NCI-H1092 treated with DMSO at 0.1 percent for 48 hours (cell line): ENCODE measurements at places on chromosomes 6 and 20.

DNA sequence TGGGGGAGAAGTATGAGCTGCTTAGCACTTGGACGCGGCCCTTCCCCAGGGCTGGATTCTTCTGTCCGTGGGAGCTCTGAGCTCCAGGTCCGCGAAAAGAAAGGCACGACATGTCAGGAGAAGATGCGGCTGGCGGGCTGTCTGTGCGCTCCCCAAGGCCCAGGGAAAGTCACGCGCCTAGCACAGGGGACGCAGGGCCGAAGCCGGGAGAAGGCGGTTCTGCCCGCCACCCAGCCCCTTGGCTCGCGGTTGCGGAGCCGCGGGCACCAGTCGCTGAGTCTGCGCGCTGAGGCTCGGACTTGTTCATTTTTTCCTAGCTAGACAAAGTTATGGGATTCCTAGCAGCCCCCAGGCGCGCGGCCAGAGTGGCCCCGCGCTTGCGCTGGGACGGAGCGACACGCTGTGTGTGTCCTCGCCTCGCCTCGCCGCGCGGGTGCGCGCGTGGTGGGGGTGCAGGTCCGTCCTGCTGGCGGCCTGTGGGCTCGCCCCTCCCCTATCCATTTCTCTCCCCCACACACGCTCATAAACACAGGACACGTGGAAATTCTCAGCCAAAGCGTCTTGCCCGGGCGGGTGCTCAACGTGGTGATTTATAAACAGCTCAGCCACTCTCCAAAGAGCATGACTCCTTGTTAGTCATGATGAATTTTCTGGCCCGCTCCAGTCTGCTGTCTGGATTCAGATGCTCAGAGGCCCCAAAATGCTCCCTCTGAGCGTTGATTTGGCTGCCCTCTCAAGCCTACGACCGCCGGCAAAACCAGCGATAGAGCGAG, 1.9 kb upstream of the POU3F2 start:
- peak; percentile 47 for DNase-seq

- DNase-seq = no peak
These were observed 463.5 kb downstream of the QKI start for GRCh38 chr6:163877877-163878639.

- DNase-seq = no peak
These were observed 195.4 kb downstream of the KHDRBS2 start for GRCh38 chr6:62090442-62091229.

DNA sequence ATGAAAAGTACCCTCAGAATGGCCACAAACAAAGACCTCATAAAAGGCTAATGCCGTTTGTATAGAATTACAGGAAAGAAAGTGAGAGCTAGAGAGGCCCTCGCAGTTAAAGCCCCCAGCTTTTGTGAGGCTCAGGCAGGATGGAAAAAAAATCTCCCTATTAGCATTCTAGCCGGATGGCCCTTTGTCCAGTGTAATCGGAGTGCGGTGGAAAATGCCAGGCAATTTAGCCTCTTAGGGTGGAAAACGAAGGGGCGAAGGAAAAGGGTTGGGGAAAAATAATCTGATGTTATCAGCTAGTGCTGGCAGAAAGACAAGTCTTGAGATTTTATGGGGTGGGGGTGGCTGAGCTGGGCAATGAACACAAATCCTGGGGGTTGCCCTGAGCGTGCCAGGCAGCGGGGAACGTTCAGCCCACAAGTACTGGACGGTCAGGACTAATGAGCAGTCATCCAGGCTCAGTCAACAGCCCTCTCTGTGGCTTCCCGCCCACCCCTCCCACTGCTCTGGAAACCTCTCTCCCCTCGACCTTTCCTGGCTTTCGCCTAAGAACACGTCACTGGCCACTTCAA, 92.4 kb downstream of the PSMG4 start:
- DNase-seq = peak; percentile 82

DNA sequence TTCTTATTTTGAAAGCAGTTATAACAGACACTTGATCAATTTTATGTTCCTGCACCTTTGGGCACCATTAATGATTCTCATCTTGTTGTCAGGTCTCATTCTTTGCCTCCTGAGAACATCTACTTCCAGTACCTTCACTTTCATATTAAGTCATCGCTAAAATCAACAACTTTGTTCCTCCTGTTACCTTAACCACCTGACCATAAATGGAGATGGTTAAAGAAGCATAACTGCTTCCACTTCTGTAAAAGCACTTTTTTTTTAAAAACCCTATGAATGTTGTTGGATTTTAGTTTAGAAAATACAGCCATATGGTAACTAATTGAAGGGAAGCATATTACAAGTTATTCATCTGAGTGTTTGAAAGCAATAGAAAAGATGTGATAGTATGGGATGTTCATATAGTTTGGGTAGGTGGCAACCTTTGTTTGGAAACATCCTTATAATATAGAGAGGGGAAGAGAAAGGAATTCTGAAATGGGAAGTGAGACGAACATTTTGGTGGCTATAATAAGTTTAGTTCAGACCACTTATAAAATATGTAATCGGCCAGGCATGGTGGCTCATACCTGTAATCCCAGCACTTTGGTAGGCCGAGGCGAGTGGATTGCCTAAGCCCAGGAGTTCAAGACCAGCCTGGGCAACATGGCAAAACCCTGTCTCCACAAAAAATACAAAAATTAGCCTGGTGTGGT, 53.9 kb downstream of the AFG1L start:
- no peak for DNase-seq

- no peak for DNase-seq
These were observed 114.7 kb upstream of the BACH2 start for GRCh38 chr6:90411292-90411781.

- DNase-seq = peak; percentile 6
These were observed 54.1 kb upstream of the PTPRT start for GRCh38 chr20:43243672-43244269.

GRCh38 chr6:161630674-161631073, 356.8 kb upstream of the AGPAT4 start:
- DNase-seq = no peak

DNA sequence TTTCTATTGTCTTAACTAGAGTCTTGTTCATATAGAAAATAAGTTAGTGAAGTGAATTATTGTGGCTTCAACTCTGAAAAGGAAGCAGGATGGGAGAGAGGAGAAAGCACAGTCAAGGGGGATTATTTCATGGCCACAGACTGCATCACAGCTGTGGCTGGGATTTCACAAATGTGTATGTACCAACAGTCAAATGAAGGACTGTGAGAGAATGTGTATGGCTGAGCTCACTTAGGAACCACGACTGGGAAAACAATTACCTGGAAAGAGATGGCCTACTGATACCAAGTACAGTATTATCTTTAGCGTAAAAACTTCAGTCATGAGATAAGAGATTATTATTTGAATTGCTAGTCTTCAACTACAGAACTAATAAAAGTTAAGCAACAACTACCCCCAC, 54.9 kb downstream of the SESN1 start:
- DNase-seq = no peak

DNA sequence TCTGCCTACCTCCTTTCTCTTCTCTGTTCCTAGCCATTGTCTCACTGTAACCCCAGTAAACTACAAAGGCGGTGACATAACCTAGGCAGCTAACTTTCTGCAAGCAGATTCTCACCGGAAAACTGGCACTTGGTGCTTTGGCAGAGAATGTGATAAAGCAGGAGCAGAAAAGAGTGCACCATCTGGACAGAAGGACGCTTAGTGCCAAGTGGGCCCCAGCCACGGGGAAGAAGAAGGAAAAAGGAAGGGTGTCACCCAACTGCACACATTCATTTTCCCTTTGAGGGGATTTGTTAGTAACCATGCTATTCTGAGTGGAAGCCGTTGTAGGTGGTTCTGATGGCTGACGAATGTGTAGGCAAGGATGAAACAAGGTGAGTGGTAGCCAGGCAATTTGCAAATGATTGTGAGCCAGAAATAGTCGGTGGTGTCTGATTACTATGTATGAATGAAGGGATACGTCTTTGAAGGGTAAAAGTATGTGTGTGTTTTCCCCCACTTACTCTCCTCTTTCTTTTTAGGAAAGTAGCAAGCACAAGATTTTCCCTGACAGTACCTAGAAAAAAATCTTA, 148.3 kb upstream of the STXBP5 start:
- DNase-seq = no peak

- DNase-seq = no peak
These were observed 670.9 kb downstream of the QKI start for GRCh38 chr6:164085091-164086075.

GRCh38 chr20:38460040-38460623, 12.5 kb upstream of the RALGAPB start:
- no peak for DNase-seq

DNA sequence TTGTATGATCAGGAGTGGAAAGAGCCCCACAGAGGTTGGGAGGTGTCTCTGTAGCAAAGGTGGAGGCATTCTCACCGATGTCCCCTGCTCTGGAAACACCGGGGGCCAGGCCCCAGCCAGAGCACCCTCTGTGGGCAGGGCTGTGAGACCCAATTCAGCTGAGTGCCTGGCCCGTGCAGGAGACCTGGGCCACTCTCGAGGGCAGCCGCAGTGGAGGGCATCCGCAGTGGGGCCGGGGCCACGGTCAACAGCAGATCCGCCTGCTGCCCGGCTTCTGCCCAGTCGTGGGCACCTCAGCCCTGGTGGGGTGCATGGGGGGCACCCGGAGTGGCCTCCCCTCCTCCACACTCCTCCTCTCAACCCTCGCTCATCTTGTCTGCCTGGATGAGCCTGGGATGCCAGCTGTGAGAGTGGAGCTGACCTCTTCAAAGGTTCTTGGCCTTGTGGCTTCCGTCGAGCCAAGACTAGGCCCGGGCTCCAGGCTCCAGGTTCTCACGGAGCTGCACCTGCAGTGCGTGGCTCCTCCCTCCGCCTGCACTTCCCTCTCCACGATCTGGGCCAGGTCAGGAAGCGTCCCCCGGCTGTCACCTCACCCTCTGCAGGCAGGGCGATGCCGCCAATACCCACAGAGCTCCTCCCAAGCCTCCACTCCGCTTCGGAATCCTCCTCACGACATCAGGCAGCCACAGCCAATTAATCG, 134.8 kb downstream of the TAF4 start:
- no peak for DNase-seq

DNA sequence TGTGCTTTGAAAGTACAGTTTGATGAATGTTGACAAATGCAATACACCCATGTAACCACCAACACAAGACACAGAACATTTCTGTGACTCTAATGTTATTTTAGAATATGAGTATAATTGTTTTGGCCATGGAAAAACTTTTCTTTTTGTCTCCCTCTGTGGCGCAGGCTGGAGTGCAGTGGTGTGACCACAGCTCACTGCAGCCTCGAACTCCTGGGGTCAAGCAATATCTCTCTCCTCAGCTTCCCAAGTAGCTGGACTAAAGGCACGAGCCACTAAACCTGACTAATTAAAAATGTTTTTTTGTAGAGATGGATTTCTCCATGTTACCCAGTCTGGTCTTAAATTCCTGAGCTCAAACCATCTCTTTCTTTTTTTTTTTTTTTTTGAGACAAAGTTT, 20.3 kb upstream of the BCAS4 start:
- no peak for DNase-seq

DNA sequence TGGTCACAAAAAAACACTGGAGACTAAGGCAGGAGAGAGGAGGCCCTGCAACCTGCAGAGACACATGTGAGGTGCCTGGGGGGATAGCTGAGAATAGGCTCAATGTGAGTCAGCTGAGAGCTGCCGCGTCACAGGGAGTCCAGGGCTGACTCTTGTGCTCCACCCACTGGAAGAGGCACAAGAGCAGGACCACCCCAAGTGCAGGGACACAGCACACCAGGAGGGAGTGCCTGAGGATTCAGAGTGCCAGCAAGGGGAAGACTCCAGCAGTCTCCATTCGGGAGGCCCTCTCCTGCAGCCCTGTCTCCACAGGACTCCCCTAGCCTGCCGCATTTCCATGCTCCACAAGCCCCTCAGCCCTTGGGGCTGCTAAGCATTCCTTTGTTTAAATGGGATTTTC, 105.5 kb downstream of the HUS1B start:
- DNase-seq = no peak

GRCh38 chr6:148972481-148972880, 225.7 kb downstream of the UST start:
- peak; percentile 77 for DNase-seq

DNA sequence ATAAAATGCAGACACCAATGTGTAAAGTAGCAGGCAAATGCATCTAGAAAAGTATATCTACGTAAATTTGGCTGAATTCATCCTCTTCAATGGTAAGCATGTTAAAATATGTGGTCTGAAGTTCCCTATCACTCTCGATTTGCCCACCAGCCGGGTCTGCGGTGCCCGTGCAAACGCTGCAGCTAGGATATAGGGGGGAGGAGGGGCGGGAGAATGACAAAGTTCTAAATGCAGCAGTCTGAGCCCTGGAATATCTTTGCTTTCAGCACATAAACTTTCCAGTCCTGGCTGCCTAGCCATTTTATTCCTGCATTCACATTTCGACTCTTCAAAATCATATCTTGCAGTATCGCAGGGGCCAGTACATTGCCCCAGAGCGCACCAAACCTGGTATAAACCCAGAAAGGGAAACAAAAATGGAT, 708 bp downstream of the NRN1 start:
- DNase-seq = peak; percentile 11

DNA sequence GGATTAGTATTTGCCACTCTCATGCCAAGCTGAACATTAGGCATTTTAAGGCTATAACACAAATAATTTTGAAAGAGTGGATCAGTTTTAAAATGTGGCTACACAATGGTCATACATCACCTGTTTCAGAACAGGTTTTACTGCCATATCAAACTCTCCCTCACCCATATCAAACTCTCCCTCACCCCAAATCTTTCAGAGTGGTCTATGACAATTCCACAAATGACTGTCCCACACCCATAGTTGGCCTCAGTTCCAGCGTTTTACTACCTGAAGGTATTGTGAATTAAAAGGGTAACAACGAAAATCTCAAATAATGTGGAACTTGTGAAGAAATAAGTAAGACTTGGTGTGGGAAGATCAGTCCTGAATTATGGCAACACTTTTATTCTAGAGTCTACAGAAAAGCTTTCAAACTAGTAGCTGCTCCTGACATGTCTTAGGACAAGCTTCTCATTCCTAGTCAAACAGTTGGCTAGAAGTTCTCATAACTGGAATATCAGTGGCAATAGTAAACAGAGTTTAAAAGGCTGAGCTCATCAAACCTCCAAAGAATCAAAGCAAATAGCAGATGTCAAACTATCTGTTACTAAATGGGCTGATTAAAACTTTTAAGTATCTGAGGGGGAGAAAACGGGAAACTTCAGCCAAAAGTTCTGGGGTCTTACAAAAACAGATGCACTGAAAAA, 52.4 kb downstream of the MAP3K7 start:
- DNase-seq = no peak

- no peak for DNase-seq
These were observed 451.2 kb upstream of the JAG1 start for GRCh38 chr20:11124849-11125505.

GRCh38 chr6:79789896-79790295, 157.5 kb downstream of the ELOVL4 start:
- DNase-seq = no peak
